ENCODE measurements at places on chromosomes 5 and 9.
A peak's percentile ranks its signal among the peaks of the same experiment; 100 is the strongest.

DNA sequence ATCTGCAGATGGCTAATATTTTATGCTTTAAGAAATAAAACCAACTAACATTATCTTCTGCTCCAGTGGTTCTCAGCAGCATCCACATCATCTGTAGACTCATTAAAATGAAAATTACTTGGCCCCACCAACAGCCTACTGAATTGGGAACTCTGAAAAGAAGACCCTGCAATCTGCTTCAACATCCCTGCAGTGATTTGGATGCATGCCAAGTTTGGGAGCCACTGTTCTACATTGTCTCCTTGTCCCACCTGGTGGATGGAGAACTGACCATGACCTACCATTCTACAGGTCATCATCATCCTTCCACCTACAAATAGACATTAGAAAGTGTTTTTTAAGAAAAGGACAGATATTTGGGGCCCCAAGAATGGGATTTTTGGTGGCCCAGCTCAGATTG lies 71.1 kb downstream of the ACER2 start:
- no peak for DNase-seq

DNA sequence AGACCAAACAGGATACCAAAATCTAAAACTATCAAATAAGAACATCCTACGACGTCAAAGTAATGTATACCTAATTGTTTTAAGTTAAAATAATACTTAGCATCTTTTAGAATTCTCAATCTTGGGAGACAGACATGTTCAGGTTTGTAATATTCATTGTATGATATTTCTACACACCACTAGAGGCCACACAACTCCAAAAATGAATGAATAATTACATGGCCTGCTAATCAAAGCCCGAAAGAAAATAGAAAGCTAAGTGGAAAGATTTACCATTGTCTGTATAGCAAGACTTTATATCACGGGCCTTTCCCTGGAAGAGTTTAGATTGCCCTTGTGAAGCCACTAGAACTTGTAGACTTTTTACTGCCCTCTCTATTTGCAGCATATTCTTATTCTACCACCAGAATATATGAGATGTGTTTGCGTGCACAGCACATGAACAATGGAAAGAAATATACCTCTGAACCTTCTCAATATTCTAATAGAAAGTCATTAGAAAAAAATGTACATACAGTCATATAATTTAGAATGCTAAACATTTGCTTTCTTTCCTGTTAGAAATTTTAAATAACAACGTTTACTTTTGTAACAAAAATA lies 380.1 kb upstream of the NUDT12 start:
- DNase-seq, result no peak

DNA sequence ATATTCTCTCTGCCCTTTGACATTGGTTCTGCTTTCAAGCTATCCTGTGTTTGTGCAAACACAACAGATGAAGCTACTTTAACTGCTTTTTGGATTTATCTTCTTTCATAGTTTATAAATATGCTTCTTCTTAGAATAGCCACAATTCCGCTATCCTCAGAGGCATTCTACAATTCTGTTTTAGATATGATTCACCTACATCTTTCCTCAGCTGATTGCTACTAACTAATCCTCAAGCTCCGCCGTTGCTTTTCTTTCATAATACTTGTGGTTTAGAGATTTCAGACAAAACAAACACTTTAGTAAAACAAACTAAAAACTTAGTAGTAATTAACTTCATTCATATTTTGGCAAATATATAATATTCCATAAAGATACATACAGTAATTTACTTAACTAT lies 52.5 kb downstream of the ECPAS start:
- no peak for DNase-seq

DNA sequence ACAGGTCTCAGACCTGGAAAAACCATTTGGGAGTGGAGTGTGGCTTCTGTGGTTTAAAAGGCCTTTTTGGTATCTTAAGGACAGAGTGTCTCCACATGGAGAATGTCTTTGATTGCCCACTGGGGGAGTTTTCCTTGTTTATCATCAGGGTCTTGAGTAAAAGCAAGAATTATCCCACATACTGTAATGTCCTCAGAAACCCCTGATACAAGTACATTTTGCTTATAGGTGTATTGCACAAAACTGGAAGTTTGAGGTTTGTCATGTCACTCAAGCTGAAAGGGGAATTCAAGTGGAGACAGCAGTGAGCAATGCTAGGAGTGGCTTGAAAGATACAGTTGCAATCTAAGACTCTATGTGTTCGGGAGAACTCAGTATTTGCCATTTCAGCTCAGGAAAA lies 62.7 kb upstream of the GRAMD2B start:
- no peak for DNase-seq

DNA sequence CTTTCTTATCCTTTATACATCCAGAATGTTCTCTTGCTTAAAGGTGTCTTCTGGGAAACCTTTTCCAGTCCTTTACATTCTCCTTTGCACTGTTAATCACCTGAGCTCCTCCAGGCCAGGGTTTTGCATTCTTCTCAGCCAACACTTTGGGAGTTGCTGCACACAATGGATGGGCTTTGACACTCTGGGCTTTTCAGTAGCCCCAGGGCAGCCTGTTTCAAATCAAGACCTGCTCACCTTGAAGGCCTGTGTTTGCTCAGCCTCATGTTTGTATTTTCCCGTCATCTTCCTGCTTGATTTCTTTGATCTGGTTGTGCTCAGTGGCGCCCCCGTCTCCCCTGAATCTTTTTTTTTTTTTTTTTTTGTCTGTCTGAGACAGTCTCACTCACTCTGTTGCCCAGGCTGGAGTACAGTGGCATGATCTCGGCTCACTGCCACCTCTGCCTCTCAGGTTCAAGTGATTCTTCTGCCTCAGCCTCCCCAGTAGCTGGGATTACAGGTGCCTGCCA lies 41.0 kb downstream of the DMRT1 start:
- no peak for DNase-seq

GRCh38 chr5:17890501-17890900 lies 256.2 kb downstream of the TAF11L14 start:
- DNase-seq, result no peak

GRCh38 chr5:154198611-154199230 lies 8.2 kb downstream of the GALNT10 start:
- DNase-seq, result peak; percentile 80

GRCh38 chr5:51983161-51983560 lies 599.9 kb downstream of the ISL1 start:
- DNase-seq, result no peak

- DNase-seq, result no peak
Observed at GRCh38 chr5:124395287-124395686, 351.2 kb downstream of the ZNF608 start.

DNA sequence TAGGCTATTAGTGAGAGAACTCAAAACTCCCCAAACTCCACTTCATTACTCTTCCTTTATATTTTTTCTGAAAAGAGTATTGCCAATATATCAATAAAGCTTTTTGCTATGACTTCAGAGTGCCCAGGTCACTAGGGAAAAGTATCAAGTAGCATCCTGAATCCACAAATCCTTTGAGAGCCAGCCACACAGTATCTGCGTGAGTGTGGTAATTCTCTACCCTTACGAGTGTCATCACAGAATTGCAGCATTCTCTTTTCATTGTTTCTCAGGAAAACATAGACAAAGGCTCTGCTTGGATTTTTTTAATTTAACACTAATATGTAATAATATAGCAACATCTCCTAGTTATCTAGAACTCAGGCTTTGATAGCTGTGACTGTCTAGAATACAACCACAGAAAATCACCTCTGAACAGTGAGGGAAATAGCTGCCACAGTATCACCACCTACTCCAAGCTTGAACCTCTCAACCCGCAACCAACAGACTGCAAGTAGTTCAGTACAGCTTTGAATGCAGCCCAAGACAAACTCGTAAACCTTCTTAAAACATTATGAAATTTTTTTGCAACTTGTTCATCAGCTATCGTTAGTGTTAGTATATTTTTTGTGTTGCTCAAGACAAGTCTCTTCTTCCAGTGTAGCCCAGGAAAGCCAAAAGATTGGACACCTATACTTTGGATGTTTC lies 79.3 kb upstream of the CCDC152 start:
- no peak for DNase-seq

DNA sequence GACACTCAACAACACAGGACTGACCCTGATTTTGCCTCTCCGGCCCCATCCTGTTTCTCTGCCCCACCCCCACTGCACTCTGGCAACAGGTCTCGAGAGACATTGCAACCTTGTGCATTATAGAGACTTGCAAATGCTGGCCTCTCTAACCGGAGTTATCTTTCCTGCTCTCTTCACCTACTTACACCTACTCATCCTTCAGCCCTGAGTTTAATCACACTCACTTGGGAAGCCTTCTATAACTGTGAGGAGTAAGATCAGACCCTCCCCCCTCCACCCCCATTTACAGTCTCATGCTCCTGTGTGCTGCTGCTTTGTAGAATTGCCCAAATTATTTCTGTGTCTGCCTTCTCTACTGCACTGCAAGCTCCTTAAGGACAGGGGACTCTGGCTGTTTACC lies 42.8 kb downstream of the WWC1 start:
- DNase-seq, result no peak

DNA sequence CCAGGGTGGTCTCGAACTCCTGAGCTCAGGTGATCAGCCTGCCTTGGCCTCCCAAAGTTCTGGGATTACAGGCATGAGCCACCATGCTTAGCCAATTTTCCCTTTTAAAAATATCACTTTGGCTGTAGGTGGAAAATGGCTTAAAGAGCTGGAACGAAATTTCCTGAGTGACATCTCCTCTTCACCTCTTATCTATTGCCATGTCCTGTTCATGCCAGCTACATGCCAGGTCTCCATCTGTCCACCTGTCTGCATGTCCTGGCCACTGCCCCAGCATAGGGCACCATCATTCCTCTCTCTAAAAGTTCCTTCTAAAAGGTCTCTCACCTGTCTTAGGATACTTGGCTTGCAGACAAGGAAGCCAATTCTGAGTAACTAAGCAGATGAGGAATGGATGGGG lies 2.8 kb upstream of the GRK6 start:
- no peak for DNase-seq

GRCh38 chr9:134766587-134766986 lies 114.0 kb upstream of the FCN2 start:
- DNase-seq, result no peak

GRCh38 chr5:143001764-143002351 lies 231.7 kb downstream of the ARHGAP26 start:
- DNase-seq, result peak; percentile 60

DNA sequence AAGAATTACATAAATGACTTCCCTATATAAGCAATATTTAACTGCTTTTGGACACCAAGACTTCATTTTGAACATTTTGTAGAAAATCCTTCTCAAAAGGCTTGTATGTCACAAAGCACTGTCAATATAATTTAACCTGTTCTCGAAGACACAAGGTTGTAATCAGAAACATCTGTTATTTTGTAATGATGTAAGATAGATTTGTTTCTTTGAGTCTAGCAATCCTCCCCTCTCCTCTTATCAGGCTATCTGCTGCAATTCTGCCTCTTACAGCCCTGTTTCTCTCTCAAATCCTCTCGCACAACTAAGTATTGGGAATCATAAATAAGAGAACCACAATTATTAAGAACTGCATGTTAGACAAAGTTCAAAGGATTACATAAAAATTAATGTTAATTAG lies 18.6 kb upstream of the TARS1 start:
- DNase-seq, result no peak

GRCh38 chr5:169943026-169943425 lies 37.3 kb downstream of the INSYN2B start:
- peak; percentile 29 for DNase-seq

DNA sequence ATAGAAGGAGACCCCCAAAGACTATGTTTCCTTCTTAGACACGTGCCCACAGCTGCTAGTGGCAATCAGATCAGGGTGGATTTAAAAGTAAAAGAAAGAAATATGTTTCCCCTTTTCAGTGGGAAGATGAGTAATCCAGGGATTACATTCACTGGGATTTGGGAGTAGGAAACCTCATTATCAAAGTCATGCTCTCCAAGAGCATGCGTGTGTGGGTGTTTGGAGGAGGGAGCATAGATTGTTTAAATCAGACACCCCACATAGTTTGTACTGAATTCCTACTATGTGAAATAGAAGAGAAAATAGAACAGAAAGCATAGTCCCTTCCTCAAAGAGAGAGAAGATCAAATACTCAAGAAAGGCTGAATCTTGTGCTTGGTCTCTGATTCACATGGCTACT lies 65.5 kb upstream of the TBCA start:
- DNase-seq, result no peak

GRCh38 chr5:131756942-131757341 lies 39.9 kb downstream of the FNIP1 start:
- no peak for DNase-seq

DNA sequence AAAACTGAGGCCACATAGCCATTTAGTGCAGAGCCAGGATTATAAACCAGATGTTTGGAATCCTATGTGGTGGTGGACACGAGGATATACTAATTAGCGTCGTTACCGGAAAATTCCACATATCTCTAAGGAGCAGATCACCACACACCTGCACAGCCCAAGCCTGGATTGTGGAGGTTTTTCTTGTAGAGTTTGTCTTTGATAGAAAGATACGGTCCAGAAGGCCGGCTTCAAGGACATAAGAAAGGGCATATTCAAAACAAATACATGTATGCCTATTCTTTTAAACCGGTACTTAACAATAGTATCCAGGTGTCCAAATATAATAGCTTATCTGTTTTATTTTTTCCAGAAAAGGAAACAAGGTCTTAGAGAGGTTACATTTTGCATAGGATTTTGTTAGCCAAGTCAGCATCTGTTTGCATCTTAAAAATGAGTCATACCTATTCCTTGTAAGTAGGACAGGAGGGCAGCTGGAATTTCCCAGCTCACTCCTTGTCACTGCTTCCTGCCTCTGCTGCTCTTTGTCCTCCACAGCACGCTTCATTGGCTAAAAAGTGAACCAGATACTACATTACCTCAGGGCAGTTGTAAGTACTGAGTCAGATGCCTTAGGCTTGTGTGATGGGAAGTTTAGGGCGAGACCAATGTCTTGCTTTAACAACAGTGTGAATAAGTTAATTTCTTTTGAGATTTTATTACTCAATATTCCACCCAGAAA lies 3.6 kb downstream of the TMC1 start:
- peak; percentile 88 for DNase-seq

- DNase-seq, result no peak
Observed at GRCh38 chr9:35915681-35916294, 6.5 kb downstream of the SPAAR start.

- DNase-seq, result no peak
Observed at GRCh38 chr9:120398286-120398685, 181.7 kb downstream of the CDK5RAP2 start.

DNA sequence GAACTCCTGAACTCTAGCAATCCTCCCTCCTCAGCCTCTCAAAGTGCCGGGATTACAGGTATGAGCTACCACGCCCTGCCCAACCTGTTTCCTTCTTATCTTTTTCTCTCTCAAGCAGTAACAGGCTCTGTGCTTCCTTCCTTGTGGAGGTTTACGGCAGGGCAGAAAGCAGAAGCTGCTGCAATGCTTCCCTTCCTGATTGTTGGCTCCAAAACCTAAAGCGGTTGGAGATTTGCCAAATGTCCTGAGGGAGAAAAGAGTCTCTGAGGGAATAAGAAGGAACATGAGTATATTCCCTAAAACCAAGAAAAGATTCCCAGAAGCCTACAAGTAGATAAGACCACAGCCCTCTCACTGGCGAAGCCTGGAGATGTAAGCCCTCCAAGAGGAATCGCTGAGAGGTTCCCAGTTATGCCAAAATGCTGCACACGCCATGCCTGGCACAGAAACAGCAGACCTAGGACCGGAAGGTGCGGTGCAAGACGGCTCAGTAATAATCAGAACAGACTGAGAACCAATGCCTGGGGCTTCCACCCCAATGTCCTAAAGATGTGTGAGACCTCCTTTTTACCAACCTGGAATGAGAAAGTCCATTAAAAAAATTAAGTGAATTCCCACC lies 73.2 kb downstream of the APTX start:
- no peak for DNase-seq

- DNase-seq, result peak; percentile 20
Observed at GRCh38 chr5:131747180-131748105, 49.4 kb downstream of the FNIP1 start.

- no peak for DNase-seq
Observed at GRCh38 chr5:159515197-159515596, 184.9 kb upstream of the IL12B start.
